ENCODE measurements at places on chromosomes 4 and X.

GRCh38 chr4:67587156-67587555 lies 28.6 kb downstream of the STAP1 start:
- no peak for DNase-seq

DNA sequence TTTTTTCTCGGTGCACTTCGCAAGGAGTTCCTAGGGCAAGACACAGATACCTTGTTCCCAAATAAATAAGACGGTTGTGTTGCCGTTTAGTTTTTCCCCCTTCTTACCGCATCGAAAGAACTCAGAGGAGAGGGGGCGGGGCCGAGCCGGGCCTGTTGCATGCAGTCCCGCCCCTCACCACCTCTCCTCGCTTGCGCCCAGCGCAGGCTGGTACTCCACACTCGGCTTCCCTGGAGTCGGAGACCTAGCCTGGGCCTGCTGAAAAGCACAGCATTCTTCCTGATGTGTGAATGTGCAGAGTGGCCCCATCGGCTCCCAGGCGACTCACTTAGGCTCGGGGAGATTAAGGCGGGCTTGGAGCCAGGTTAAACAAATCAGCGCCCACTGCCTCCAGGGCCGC lies 26.1 kb upstream of the VMA21 start:
- DNase-seq = no peak

- DNase-seq = no peak
Measured at GRCh38 chr4:7367406-7367805, 67.3 kb downstream of the PSAPL1 start.

GRCh38 chr4:4866124-4866865 lies 6.8 kb downstream of the MSX1 start:
- no peak for DNase-seq

GRCh38 chr4:64271601-64272081 lies 137.6 kb downstream of the TECRL start:
- DNase-seq = no peak

DNA sequence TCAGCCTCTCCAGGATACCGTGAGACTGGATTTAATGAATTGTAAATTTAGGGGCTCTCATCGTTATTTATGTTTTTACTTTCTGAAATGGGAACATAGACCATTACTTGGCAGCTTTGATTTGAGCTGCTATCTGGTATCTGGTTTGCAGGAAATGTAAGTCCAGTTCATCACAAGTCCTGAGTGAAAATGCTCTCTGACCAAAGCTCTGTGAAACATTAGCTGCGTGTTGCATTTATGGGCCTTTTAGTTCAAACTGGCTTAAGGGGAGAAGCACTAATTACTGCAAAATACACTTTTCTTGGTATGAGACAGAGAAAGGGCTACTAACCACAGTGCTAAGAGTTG lies 420 bp downstream of the CC2D2A start:
- no peak for DNase-seq

GRCh38 chr4:140297221-140297570 lies 76.2 kb upstream of the SCOC start:
- no peak for DNase-seq

- DNase-seq = no peak
Measured at GRCh38 chrX:112751076-112751475, 71.3 kb upstream of the LHFPL1 start.

GRCh38 chr4:88610771-88611170 lies 18.5 kb downstream of the HERC3 start:
- no peak for DNase-seq

Measured in stimulated activated CD8-positive, alpha-beta memory T cell treated with anti-CD3 and anti-CD28 coated beads, Interleukin-15, amount 100 ng/mL, for 4 hours (primary cell).